T-cell (primary cell): ENCODE measurements at places on chromosomes 13 and 19. TPM values are rescaled to one million over a fixed set of nuclear protein-coding genes. Genes with fewer than 3 reads are reported as not detected.

B3GNT8 gene
- total RNA-seq = 1.3 TPM

CGB5 gene
- total RNA-seq = not detected

- peaks cover 8% of the 10 kb centered on the region for H3K27me3 ChIP-seq
- peaks cover 16% of the 10 kb centered on the region for H3K4me1 ChIP-seq
- peak overlapping the region; percentile 49 for H3K27ac ChIP-seq
- H3K4me3 ChIP-seq = peak overlapping the region; percentile 82
Measured at GRCh38 chr19:3360421-3361383, 5.7 kb upstream of the NFIC start.

DNA sequence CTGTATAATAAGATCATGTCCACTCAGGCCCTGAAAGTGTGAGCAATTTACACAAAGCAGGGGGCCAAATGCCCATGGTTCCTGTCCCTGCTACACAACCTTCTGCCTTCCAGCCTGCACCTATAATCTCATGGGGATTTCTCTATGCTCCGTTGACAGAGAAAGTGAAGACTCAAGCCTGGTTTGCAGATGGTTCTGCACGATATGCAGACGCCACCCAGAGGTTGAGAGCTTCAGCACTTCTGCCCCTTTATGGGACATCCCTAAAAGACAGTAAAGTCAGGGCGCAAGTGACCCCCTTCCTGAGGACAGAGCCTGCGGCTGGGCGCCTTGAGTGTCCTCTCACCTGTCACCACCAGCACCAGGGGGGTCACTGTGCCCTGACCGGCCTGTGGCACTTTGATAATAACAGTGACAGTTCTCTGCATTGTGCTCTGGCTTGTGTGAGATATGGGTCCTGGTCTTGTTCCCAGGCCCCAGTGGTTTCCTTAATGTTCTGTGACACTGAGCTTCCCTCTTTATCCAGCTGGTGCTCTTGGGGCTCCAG lies 15.1 kb downstream of the LILRA5 start:
- no peaks in the 10 kb centered on the region for H3K36me3 ChIP-seq
- H3K27me3 ChIP-seq = peaks cover 44% of the 10 kb centered on the region
- H3K27ac ChIP-seq = no peak overlapping the region
- DNase-seq = no peak
- no peaks in the 10 kb centered on the region for H3K4me1 ChIP-seq
- no peak overlapping the region for H3K4me3 ChIP-seq
